ENCODE measurements at places on chromosomes 6 and 20. TPM values are rescaled to one million over a fixed set of nuclear protein-coding genes. Genes with fewer than 3 reads are reported as not detected.

Gene CST11
- not detected for polyA plus RNA-seq

Gene MCCD1
- polyA plus RNA-seq, result not detected

Gene ACSS1
- 20.1 TPM for polyA plus RNA-seq

DNA sequence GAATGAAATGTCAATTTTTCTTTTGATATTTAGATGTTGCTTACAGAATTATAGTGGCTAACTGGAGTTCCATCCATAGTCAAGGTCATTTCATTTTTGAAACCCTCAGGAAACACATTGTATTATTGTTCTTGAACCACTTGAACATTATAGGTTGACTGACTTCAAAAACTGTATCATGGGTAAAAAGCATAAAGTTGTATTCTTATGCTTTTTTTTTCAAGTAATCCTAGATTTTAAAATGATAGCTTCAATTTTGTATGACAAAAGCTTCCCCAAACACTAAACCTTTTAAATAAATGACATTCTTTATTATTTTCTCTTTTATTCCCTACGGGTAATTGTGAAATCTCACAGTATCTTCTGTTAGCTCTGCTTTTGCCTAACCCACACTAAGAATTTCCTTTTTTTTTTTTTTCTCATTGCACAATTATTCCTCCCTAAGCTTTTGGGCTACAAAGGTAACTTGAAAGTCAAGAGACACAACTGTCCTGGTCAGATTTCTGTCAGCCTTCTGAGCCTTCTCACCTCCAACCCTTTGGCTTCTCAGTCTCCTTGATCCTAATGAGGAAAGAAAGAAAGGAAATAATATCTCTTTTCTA lies 36.9 kb upstream of the LAMA4 start:
- DNase-seq, result no peak
- no peak overlapping the region for H3K27ac ChIP-seq
- H3K36me3 ChIP-seq, result no peaks in the 10 kb centered on the region
- H3K4me1 ChIP-seq, result peaks cover 24% of the 10 kb centered on the region
- no peaks in the 10 kb centered on the region for H3K27me3 ChIP-seq

- H3K4me1 ChIP-seq, result no peaks in the 10 kb centered on the region
- no peaks in the 10 kb centered on the region for H3K36me3 ChIP-seq
- H3K27ac ChIP-seq, result no peak overlapping the region
- H3K27me3 ChIP-seq, result no peaks in the 10 kb centered on the region
- DNase-seq, result no peak
Measured at GRCh38 chr6:101992286-101992685, 598.8 kb downstream of the GRIK2 start.

- H3K4me3 ChIP-seq, result no peak overlapping the region
- H3K36me3 ChIP-seq, result no peaks in the 10 kb centered on the region
- no peak overlapping the region for H3K27ac ChIP-seq
- DNase-seq, result no peak
- no peaks in the 10 kb centered on the region for H3K27me3 ChIP-seq
Measured at GRCh38 chr20:50276119-50277063, 85.8 kb downstream of the CEBPB start.

Measured in muscle of leg (tissue), 16 donors.